ENCODE measurements at places on chromosomes 12 and 14.

GRCh38 chr12:39505023-39505422 is 62.1 kb upstream of the KIF21A start:
- DNase-seq = no peak

GRCh38 chr12:50246873-50247612 is 36.3 kb downstream of the LIMA1 start:
- peak; percentile 81 for DNase-seq

- DNase-seq = no peak
Observed at GRCh38 chr12:117161460-117162166, 28.7 kb downstream of the FBXO21 start.

GRCh38 chr12:53618275-53618674 is 7.9 kb downstream of the ATF7 start:
- DNase-seq = no peak

DNA sequence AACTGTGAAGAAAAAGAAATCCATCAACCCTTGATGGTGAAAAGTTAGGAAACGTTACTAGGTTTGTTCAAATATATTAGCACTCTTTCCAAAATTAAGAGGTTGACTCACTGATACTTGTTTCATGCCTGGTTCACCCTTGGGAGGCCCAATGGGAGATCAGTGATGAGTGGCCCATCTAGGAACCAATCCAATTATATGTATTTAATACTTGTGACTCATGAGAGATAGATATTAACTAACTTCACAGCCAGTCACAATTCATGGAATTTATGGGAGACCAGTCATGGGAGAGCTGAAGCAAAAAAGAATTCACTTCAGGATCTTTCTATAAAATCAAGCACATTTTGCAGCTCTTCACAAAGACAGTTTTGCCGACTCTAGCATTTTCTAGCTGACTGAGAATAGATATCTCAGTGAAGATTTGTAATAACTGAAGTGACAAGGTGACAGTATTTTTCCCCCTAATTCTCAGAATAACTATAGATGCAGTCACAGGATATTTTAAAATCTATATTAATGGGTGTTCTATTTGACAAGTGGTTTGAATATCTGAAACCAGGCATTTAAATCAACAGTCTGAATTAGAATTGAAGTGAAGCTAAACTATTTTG is 230.2 kb downstream of the EPS8 start:
- DNase-seq = no peak

- no peak for DNase-seq
Observed at GRCh38 chr14:36989806-36990205, 182.6 kb downstream of the SLC25A21 start.

- DNase-seq = peak; percentile 54
Observed at GRCh38 chr14:104149617-104150135, 11.3 kb downstream of the KIF26A start.

DNA sequence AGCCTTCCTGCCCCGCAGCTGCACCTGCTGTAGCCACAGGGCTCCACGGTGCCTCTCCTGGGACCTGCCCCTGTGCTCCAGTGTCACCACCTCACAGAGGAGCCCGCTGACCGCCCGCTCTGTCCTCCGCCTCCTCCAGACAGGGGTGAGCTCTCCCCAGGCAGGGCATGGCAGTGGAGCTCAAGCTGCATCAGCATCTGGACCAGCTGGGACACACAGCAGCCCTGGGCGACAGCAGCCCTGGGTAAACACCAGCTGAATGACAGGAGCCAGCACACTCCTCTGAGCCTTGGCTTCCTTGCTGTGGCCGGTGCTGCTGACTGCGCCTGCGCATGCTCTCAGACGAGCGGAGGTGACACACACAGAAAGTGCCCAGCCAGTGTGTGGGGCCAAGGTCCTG is 22.0 kb downstream of the CHGA start:
- no peak for DNase-seq

GRCh38 chr12:89895591-89895990 is 187.0 kb upstream of the ATP2B1 start:
- no peak for DNase-seq

GRCh38 chr12:34294671-34295365 is 272.5 kb downstream of the ALG10 start:
- DNase-seq = no peak

DNA sequence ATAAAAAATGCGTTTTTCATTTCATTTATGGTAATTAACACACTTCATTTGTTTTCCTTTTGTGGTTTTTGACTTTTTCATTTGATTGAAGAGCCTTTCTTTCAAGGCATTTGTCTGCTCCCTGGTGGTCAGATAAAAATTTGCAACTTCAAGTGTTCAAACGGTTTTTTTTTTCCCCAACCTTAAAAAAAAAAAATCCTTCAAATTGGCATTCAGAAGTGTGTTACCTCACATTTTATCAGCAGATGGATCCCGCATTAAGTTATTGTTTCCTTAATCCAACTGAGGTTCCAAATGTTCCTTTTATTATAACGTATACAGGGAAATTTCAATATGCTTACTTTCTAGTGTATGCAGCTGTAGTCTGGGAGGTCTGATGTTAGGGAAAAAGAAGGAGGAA is 47.2 kb downstream of the MYF5 start:
- DNase-seq = peak; percentile 31

GRCh38 chr14:101598159-101598558 is 36.9 kb downstream of the DIO3 start:
- DNase-seq = no peak

Data from NCI-H446 treated with DMSO at 0.1 percent for 48 hours (cell line).